ENCODE measurements at places on chromosomes 6 and 20. TPM values are rescaled to one million over a fixed set of nuclear protein-coding genes. Genes with fewer than 3 reads are reported as not detected.

DNA sequence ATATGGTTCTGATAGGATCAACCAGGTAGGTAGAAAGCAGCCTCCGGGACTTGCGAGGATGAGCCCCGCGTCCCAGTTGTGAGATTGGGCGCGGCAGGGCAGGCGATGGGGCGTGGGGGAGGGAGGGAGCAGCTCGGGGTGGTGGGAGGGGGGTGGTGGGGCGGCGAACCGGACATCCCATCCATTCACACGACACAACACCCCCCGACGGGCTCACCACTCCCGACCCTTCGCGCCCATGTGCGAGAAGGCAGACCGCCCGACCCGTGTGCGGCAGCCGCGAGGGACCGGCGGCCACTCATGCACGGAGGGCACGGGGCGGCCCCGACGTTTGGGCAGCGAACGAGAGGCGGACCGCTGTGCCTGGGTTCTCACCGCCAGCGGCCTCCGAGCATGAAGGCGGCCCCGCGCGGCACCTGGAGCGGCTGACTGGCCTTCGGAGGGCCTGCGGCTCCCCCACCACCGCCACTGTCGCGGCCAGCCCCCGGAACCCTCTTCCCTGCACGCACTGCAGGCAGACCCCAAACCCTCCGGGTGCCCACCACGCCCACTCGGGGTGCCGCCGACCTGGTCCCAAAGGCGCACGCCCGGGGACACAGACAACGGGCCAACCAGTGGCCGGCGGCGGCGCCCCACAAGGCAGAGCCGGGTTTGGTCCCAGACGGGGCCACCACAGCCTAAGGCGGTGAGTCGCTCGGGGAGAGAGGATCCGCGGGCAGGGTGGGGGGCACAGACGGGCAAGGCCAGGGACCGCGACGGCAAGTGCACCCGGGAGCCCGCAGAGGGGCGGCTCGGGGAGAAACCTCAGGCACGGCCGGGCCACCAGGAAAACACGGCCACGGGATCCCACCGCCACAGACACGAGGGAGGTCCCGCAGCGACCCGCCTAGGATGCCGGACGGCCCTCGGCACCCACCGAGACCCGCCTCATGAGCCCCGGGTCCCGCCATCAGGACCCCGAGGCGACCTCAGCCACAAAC, 769.2 kb upstream of the DEFB115 start:
- DNase-seq = peak; percentile 74
- no peak overlapping the region for H3K4me3 ChIP-seq
- H3K36me3 ChIP-seq = no peaks in the 10 kb centered on the region
- no peaks in the 10 kb centered on the region for H3K4me1 ChIP-seq

Gene CLDN20
- total RNA-seq = not detected

DNA sequence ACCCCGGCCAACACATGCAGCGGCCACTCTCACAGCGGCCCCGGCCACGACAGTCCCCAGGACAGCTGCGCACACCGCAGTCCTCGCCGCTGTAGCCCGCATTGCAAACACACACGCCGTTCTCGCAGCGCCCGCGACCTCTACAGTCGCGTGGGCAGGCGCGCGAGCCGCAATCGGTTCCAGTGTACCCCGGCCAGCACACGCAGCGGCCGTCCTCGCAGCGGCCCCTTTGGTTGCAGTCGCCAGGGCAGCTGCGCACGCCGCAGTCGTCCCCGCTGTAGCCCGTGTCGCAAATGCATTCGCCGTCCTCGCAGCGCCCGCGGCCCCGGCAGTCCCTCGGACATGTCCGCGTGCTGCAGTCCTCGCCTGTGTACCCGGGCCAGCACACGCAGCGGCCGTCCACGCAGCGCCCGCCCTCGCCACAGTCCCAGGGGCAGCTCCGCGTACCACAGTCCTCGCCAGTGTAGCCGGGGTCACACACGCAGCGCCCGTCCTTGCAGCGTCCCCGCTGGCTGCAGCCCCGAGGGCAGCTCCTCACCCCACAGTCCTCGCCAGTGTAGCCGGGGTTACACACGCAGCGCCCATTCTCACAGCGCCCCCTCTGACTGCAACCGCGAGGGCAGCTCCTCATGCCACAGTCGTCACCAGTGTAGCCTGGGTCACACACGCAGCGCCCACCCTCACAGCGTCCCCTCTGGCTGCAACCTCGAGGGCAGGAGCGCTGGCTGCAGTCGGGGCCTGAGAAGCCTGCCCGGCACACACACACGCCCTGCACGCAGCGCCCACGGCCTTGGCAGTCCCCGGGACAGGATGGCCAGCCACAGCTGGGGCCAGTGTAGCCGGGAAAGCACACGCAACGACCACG, 12.5 kb downstream of the TNXB start:
- no peak for DNase-seq
- peak overlapping the region; percentile 27 for H3K4me3 ChIP-seq
- H3K4me1 ChIP-seq = peaks cover 34% of the 10 kb centered on the region
- H3K36me3 ChIP-seq = peaks cover 14% of the 10 kb centered on the region

Gene PAX1
- total RNA-seq = 0.08 TPM

DNA sequence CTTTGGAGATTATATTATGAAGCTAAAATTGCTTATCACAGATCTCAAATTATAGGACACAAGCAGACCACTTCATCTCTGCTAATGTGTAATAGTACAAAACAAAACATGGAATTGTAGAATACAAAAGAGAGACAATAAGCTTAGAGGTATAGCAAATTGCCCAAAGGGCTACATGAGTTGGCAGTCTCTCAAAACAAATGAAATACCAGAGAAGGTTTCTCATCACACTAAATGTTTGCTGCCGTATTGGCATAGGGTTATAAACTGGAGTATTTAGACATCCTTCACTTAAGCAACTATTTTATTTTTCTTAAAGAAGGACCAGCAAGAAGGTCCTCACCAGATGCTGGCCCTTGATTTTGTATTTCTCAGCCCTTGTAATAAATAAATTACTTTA, 5.9 kb upstream of the EYA4 start:
- H3K4me1 ChIP-seq = no peaks in the 10 kb centered on the region
- DNase-seq = no peak
- peaks cover 6% of the 10 kb centered on the region for H3K27me3 ChIP-seq
- no peaks in the 10 kb centered on the region for H3K36me3 ChIP-seq

DNA sequence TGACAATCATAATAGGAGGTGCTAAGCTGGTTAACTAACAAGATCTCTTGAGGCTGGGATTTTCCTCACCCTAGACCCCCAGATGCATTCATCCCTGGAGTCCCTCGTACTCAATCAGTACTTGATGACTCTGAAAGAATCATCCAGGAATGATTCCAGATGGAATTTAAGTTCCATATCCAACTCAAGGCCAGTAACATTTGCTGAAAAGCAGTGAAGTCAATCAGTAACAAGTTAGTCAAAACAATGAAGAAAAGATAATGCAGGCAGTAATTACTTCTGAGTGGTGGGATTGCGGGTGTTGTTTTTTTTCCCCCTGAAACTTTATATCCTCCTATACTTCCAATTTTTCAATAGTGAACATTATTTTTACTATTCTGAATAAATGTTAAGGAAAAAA, 18.6 kb downstream of the GMDS start:
- DNase-seq = no peak
- no peak overlapping the region for H3K4me3 ChIP-seq
- no peaks in the 10 kb centered on the region for H3K36me3 ChIP-seq

DNA sequence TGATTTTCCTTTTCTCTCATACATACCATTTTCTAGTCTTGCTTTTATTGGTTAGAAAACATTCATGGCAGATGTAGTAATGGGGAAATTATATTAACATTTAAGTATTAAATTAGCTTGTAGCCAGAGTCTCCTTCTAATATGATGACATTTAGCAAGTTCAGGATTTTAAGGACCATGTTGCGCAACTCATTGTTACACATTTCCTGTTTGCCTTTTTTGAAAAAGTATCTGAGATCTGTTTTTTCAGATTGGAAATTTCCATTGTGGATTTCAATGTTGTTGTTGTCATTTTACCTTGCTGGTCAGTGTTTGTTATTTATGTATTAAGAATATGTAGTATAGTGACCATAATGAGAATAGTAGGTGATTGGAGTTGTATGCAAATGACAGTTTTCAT, 38.7 kb downstream of the CDKAL1 start:
- H3K27me3 ChIP-seq = no peaks in the 10 kb centered on the region
- H3K4me1 ChIP-seq = peaks cover 13% of the 10 kb centered on the region
- DNase-seq = no peak
- no peak overlapping the region for H3K4me3 ChIP-seq

GRCh38 chr6:82415820-82416219, 52.2 kb downstream of the TPBG start:
- H3K4me1 ChIP-seq = no peaks in the 10 kb centered on the region
- no peak overlapping the region for H3K4me3 ChIP-seq
- DNase-seq = no peak
- H3K36me3 ChIP-seq = no peaks in the 10 kb centered on the region
- no peak overlapping the region for H3K27ac ChIP-seq

All from suprapubic skin (tissue), 4 donors.